ENCODE measurements at places on chromosomes 11 and 22.

DNA sequence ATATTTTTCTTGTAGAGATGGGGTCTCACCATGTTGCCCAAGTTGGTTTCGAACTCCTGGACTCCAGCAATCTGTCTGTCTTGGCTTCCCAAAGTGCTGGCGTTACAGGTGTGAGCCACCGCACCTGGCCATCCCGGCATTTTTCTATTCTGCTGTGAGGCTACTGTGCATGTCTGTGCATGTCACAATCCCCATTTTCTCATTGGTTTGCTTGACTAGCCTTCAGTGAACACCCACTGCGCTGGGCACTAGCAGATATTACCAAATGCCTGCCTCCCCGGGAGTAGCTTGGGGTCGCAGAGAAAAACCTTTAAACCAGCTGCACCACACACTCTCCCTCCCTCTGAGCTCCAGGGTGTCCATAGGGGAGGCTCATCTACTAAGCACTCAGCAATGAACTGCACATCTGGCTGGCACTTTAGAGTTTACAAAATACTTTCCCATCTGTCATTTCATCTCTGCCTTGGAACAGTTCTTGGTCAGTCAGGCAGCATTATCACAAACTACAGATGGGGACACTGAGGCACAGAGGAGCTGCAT lies 4.9 kb downstream of the CSNK1E start:
- no peak for DNase-seq

- no peak for DNase-seq
Observed at GRCh38 chr11:23233075-23233474, 372.8 kb upstream of the CCDC179 start.

- no peak for DNase-seq
Observed at GRCh38 chr22:35641494-35642120, 6.6 kb upstream of the APOL6 start.

- DNase-seq = no peak
Observed at GRCh38 chr11:3205261-3206155, 13.1 kb downstream of the MRGPRG start.

GRCh38 chr11:33001281-33001680 lies 14.4 kb upstream of the DEPDC7 start:
- no peak for DNase-seq

DNA sequence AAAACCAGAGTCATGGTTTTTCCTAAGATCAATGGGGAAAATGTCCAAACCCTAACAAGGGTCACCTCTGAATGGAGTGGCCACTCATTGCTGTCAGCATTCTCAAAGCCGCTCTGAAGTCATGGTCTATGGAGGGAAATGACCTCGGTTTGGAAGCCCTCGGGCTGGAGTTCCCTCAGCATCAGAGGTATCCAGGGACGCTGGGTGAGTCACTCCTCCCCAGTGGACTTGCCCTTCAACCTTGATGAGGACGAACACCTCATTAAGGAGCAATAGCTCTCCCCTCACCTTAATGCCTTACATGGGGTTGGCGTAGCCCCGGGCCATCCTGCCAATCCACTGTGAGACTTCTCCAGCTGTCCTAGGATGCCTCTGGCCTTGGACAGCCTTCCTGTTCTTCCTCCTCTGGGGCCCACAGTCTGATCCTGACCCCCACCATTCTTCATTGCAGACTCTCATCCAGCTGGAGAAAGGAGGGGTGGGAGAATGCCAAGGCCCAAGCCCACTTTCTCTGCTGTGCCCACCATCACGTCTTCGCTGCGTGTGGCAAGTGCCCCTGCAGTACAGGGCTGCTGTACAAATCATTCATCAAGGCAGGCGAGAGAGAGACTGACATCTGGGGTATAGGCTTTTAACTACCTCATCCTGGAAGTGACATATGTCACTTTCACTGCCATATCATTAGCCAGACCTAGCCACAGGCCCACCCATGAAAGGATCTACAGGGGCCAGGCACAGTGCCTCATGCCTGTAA lies 25.4 kb upstream of the MYH9 start:
- DNase-seq = no peak

DNA sequence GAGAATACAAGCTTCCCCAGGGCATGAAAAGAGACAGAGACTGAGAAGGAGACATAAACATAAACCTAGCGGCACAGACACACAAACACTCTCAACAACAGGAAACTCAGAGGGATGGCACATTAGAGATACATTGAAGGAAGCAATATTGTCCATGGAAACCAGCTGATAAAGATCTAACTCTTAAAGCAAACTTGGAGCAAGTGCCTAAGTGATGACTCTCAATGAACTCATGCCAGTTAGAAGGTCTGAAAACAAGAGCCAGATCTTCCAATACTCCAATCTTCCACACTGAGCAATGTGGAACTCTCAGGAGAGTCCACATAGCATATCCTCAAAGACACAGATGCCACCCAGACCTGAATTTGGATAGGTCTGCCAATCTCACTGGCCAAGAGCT lies 168.8 kb upstream of the ISX start:
- DNase-seq = no peak

DNA sequence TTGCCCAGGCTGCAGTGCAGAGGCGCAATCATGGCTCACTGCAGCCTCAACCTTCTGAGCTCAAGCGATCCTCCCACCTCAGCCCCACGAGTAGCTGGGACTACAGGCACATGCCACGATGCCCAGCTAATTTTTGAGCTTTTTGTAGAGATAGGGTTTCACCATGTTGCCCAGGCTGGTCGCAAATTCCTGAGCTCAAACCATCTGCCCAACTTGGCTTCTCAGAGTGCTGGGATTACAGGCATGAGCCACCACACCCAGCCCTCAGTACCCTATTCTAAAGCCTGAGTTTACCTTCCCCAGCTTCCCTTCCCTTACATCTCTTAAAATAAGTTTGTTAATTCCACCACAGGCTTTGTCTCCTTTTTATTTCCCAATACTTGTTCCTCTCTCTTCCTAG lies 59.1 kb downstream of the AMBRA1 start:
- no peak for DNase-seq

DNA sequence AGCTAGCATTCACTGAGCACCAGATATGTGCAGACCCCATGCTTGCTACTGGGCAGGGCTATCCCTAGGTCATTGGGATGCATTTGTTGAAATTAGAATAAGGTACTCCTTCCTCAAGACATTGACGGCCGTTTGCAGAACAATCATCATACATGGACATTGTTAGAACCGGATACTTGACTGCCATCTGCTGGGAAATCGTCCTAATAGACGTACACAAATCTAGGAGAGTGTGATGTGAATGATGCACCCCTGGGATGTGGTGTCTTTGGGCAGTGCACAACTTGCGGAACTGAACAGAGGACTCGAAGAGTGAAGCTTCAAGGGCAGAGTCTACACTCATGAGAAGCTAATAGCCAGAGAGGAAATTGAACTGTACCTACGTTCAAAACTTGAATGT lies 35.9 kb downstream of the MYO18B start:
- DNase-seq = peak; percentile 18

- DNase-seq = no peak
Observed at GRCh38 chr22:50535113-50535512, 5.3 kb upstream of the TYMP start.

GRCh38 chr22:44200451-44200850 lies 19.7 kb downstream of the PARVG start:
- no peak for DNase-seq

- no peak for DNase-seq
Observed at GRCh38 chr11:77801477-77801876, 19.0 kb downstream of the RSF1 start.

DNA sequence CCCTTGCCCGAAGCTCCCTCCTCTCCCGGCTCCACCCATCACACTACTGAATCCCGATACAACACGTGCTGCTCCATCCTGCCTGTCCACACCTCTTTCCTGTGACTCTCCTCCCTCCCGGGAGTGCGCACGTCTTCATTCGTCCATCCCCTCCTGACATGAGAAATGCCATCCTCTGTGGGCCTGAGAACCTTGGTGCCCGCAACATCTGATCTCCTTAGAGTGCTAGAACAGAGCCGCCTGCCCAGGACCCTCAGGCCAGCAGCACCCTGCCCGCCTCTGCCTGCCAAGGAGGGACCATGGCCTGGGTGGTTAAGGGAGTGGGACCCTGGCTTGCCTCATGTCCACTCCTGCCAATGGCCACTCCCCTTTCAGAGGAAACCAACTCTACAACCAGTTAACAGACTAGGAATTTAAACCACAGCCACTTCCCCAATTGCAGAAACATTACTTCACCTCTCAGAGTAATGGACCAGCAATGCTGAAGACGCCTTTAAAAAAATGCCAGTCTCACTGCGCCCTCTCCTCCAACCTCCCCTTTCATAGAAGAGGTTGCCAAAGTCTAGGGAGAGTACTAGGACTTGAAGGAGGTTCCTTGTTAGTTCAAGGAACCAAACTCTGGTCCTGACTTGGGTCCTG lies 466.3 kb downstream of the OPCML start:
- DNase-seq = no peak
